ENCODE measurements at places on chromosomes 12 and 14. TPM values are rescaled to one million over a fixed set of nuclear protein-coding genes. Genes with fewer than 3 reads are reported as not detected.

Gene RNASE7
- not detected for total RNA-seq

Gene SLC41A2
- total RNA-seq: 27.5 TPM

Gene SMIM41
- total RNA-seq: 3.4 TPM

Gene EGLN3
- 54.6 TPM for total RNA-seq

Gene YY1
- 65.5 TPM for total RNA-seq

Gene SLC5A8
- total RNA-seq: 0.42 TPM

Gene MYO1H
- not detected for total RNA-seq

Measured in urinary bladder (tissue), 4 donors.